ENCODE measurements at places on chromosomes 1 and 21. TPM values are rescaled to one million over a fixed set of nuclear protein-coding genes. Genes with fewer than 3 reads are reported as not detected.
A peak's percentile ranks its signal among the peaks of the same experiment; 100 is the strongest.

Gene DNAJC28
- 2.0 TPM for total RNA-seq

Gene PTCH2
- total RNA-seq: 0.12 TPM

Gene PLEKHG5
- total RNA-seq: 0.60 TPM

Gene CELA2B
- total RNA-seq: not detected

Gene MTARC1
- not detected for total RNA-seq

DNA sequence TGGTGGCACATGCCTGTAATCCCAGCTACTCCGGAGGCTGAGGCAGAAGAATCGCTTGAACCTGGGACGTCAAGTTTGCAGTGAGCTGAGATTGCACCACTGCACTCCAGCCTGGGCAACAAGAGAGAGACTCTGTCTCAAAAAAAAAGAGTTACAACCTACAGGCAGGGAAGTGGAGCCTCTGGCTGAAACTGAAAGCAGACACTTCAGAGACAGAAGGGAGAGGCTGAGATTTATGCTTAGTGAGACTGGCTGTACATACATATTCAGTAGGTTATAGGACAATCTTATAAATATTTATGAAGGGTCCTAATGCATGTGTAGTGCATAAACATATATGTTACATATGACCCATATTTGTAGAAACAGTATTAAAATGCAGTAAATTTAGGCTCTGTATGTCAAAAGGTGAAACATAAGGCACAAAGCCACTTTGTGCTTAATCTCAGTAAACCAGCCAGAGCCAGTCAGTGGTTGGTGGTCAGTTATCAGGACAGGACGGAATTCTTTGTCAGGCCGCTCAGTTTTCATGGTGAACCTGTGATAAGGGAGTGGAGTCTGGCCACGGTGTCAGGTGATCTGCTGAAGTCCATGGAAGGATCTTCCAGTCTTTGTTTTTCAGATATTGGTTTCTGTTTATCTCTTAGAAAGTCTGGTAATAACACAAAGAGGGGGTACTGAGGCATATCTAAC is 13.7 kb downstream of the RHEX start:
- DNase-seq: no peak

GRCh38 chr21:26572702-26573381 is at the start of gene CYYR1:
Gene CYYR1, minus strand, starts transcription at chr21:26573286. Its CDS starts 346 bp downstream, at chr21:26572940.
- DNase-seq: no peak

GRCh38 chr1:192577145-192578140 is 1.9 kb downstream of the RGS1 start:
- no peak for DNase-seq

- peak; percentile 83 for DNase-seq
Measured at GRCh38 chr1:119002028-119002686, 14.0 kb upstream of the TBX15 start.

- DNase-seq: no peak
Measured at GRCh38 chr21:45938453-45938755, 43.2 kb upstream of the COL6A1 start.

DNA sequence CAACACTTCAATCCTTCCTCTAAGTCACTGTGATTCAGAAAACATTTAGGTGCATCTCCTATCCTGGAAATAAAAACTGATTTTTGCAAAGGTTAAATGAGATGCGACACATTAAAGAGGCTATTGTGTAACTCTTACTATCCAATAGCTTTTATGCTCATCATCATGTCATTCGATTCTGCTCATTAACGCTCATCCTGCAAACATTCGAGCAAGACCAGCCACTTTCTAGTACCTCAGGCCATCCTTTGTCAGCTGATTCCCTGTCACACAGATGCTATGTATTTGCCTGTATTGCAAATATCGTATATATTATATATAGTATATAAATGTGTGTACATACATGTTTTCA is 131.6 kb downstream of the TLR5 start:
- DNase-seq: no peak

- peak; percentile 86 for DNase-seq
Measured at GRCh38 chr1:227808566-227808965, 6.9 kb upstream of the PRSS38 start.

DNA sequence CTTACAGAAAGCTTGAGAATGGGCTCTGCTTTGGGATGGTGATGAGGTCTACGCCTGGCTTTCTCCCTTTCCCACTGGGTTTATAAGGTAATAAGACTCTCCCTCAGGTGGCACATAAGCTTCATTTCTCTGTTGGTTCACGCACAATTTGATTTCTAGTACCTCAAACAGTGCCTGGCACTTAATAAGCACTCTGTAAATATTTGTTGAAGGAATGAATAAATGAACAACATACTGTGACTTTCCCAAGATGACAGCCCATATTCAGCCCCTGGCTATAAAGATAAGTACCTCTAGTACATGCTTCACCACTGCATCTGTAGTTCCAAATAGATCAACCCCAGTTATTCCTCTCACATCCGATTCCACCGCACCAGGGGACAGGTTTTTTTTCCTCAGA is 17.8 kb downstream of the COPA start:
- DNase-seq: no peak

DNA sequence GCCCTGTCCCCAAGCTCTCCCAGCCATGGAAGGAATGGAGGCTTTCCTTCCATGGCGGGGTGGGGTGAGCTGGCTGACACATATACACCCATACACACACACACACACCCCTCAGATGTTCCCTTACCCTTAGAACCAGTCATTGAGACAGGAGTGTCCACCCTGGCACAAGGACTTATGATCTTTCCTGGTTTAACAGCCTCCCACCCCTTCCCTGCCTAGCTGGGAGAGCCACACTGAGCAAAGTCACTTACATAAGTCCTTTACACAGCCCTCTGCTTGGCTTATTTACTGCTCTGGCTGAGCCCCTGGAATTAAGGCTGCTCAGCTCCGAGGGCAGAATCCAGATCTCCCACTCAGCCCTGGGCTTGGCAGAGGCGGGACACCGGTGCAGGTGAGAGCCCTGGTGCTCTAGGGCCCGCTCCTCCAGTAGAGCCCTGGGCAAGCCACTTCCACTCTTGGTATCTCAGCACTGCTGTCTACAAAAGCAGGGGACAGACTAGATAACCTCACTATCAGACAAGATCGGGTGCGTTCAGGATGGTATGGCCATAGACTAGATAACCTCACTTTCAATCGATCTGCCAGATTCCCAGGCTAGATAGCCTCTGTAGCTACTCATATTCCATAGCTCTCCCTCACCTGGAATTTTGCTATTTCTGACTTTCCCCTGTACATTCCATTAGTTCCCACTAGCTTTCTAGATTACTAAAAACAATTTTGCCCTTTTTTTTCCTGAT is 16.7 kb downstream of the SLC6A9 start:
- no peak for DNase-seq

DNA sequence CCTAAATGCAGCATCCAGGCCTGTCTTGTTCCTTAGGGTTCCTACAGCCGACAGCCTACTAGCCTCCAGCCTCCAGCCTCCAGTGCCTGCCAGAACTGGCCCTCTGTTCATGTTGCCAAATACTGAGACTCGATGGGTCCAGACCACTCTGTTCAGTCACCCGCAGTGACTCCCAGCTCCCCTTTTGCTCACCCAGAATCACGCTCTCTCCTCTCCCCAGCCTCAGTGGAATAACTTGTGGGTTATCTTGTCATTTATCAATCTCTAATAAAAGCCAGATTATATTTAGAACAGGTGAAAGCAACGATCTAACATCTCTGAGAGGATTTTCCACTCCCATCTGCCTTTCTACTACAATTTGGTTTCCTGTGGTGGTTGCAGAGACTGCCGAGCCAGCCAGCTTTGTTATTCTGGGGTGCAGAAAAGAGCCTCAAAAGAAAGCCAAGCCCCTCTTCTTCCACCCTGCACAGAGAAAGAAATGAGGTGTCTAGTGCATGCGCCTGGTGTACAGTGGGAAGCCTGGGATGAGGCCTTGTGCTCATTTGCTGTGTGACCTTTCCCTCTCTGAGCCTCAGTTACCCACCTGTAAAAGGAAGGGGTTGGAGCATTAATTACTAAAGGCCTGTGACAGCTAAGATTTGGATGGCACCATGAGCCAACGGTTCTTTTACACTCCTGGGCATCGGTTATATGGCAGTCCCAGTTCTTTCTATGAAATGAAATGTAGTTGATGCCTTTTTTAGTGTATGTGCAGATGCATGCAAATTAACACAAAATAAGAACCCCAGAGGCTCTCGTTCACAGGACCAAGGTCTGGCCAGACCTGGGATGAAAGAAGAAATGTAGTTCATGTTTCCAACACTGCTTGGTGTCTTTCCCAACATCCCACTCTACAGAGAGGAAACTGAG is 42.9 kb upstream of the ID3 start:
- DNase-seq: no peak

GRCh38 chr1:155277902-155278688 is 832 bp downstream of the HCN3 start:
- peak; percentile 27 for DNase-seq

DNA sequence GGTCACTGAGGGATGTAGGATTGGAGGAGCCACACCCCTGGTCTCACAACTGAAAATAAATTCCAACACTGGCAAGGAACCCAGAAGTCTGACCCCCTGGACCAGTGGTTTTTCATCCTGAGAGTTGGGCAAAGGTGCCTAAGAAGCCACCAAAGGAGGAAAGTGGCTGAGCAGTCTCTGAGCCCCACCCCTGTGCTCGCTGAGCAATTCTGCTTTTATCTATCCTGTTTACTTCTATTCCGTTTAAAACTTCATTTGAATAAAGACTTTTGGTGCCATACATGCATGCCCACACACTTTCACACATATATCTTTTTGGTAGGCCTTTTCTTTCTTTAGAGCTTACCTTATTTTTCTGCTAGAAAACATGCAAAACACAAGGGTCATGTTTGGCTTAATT is 13.9 kb upstream of the CD53 start:
- no peak for DNase-seq

GRCh38 chr1:62309906-62310305 is 9.3 kb downstream of the KANK4 start:
- DNase-seq: no peak

DNA sequence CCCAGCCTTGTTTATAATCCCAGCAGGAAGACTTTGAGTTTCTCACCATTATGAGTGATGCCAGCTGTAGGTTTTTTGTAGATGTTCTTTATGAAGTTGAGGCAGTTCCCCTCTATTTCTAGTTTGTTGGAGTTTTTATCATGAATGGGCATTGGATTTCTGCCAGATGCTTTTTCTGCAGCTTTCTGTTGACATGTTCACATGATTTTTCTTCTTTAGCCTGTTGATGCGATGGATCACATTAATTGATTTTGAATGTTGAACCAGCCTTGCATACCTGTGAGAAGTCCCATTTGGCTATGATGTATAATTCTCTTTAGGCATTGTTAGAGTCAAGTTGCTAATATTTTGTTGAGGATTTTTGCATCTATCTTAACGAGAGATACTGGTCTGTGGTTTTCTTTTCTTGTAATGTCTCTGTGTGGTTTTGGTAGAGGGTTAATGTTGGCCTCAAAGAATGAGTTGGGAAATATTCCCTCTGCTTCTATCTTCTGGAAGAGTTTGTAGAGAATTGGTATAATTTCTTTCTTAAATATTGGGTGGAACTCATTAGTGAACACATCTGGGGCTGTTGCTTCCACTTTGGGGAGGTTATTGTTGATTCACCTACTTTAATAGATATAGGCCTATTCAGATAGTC is 33.2 kb downstream of the ZBTB40 start:
- peak; percentile 3 for DNase-seq

GRCh38 chr1:77661696-77662095 is 20.8 kb downstream of the ZZZ3 start:
- no peak for DNase-seq

Data from RPMI7951 (cell line).